ENCODE measurements at places on chromosomes 2 and 18. TPM values are rescaled to one million over a fixed set of nuclear protein-coding genes. Genes with fewer than 3 reads are reported as not detected.

GRCh38 chr18:79934311-79935097 lies 16.9 kb downstream of the SLC66A2 start:
- peak; percentile 72 for DNase-seq

GRCh38 chr2:157246765-157247407 lies 10.6 kb upstream of the GALNT5 start:
- DNase-seq = no peak

DNA sequence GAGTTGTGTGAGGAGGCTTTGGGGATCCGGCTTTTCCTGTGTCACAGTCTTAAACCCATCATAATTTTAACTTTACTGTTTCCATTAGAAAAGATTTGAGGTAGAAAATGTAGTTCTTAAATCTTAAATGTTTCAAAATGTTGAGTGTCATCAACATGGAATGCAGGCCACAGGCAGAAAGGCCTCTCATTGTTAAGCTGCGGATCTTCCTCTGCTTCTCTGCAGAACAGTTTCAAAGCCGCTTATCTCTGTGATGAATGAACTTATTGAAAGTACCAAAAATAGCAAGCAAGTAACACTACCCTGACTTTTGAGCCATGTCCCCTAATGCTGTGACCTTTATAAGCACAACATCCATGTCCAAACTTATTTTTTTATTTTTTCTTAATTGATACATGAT lies 1645.8 kb downstream of the DPP10 start:
- DNase-seq = no peak

DNA sequence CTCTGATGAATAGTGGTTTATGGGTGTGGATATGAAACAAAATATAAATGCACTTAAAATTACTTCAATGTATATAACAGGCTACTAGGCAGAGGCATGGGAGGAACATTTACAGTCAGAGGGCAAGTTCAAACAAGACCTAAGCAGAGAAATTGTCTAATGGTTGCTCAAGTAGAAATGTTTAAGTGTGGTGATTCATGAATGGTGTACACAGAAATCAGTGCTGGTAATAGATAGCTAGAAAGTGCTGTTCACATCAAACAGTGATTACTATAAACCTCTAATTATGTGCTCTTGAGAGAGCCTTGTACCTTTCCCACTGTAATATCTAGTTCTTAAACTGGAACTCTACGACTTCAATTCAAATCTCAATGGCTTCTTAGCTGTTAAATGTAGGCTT lies 485.1 kb downstream of the NRXN1 start:
- no peak for DNase-seq

DNA sequence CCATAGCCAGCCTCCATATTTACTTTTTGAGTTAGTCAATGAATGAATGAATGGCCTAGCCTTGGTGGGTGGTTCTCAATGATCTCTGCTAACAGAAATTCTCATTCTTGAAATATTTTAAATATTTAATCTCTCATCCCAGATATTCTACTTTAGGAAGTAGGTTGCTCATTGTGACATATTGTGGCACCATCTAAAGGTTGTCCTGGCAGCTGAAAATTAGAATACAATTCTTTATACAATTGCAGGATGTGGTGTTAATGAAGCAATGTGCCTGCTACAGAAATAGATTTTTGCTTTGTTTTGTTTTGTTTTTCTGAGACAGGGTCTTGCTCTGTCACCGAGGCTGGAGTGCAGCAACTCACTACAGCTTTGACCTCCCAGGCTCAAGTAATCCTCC lies 35.8 kb downstream of the SCG2 start:
- no peak for DNase-seq

GRCh38 chr18:57050310-57050949 lies 96.5 kb upstream of the BOD1L2 start:
- DNase-seq = no peak

GRCh38 chr2:121184248-121184862 lies 100.6 kb downstream of the TFCP2L1 start:
- no peak for DNase-seq

- DNase-seq = no peak
Measured at GRCh38 chr18:46291149-46291548, 187.0 kb downstream of the HAUS1 start.

Gene TM4SF20
- not detected for total RNA-seq

Gene EML6
- total RNA-seq = 0.83 TPM
